ENCODE measurements at places on chromosomes 6 and 20.

- no peak for DNase-seq
Observed at GRCh38 chr6:133170602-133171001, 70.6 kb upstream of the EYA4 start.

DNA sequence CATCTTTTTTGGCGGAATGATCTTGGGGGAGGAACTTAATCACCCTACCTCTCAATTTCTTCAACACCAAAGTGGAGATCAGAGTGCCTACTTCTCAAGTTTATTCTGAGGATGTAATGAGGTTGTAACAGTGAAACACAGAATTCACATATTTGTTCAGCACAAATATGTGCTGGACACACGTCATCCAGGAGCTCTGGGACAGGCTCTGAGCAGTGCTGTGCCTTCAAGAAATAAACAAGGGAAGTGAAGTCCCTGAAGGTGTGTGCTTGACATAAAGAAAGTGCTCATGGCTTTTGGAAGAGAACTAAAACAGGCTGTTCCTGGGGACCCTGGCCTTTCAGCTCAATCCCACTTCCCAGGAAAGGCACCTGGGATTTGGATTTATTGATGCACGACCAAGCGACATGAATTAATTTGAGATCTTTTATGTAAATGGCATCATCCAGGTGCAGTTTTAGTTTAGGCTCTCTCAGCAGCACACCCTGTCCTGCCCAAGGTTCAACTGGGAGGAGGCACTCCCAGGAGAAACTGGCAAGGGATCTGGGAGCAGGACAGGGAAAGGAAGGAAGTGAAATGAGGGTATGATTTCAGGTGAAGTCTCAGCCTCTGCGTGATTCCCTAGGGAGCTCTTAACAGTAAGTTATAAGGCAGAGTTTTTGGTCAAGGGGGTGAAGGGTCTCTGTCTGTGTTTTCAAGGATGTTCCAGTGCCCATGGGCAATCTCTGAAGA, 211.0 kb downstream of the FOXA2 start:
- no peak for DNase-seq

GRCh38 chr6:130140084-130140483, 82.7 kb downstream of the SAMD3 start:
- no peak for DNase-seq

DNA sequence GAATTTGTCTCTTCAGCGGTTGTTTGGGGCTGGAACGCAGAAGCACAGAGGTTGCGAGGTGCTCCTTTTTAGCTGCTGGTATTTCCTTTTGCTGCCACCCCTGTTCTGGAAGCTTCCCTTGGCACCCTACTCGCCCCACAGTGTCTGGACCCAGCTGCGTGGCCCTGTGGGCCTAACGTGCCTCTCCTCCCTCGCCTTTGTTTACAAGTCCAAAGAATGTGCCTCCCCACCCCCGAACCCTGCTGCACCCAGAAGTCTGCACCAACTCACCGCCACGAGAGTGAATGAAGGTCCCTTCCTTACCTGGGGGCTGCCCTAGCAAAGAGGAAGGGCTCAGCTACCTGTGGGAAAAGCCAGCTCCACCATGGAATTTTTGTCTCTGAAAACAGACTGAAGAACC, 139.7 kb upstream of the RPS6KA2 start:
- no peak for DNase-seq

GRCh38 chr6:44185953-44186634, 27.5 kb downstream of the CAPN11 start:
- DNase-seq: no peak

DNA sequence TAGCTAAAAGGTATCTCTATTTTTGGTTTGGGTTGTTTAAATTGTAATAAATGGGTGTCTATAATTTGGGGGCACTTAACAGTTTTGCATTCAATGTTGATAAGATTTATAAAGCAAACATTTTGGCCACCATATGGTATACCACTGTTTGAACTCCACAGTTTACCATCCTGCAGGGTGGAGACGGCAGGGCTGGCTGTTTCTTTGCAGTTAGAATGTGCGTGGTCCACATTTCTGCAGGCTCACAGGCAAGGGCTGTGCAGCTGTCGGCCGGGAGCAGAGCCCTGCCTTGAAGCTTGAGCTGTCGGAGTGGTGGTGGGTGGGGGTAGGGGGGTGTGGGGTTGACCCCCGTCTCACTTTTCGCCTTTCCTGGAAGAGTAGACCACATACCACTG, 135.9 kb downstream of the CDH4 start:
- DNase-seq: no peak

DNA sequence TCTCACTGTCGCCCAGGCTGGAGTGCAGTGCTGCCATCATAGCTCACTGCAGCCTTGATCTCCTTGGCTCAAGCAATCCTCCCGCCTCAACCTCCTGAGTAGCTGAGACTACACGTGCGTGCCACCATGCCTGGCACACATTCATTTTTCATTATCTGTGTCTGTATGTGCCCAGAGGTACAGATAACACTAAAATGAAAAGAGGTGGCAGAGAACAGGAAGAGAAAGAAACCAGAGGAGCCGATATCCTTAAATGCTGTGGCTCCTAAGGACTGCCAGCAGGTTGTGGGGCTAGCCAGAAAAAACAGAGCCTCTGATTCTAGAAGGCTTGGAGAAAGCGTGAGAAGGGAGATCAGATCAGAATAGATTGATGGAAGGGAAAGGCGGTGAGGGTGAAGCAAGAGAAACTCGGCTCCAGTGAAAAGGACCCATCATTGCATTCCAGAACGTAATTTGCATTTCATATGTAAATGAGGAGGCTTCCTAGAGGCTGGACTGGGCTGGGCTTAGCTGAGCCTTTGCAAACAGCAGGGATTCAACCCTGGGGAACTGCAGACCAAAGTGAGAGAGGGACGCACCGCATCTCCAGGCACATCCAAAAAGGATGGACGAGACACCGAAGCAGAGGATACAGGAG, 64.2 kb downstream of the GCNT2 start:
- DNase-seq: no peak

GRCh38 chr20:2891343-2891742, 18.1 kb downstream of the PTPRA start:
- no peak for DNase-seq

DNA sequence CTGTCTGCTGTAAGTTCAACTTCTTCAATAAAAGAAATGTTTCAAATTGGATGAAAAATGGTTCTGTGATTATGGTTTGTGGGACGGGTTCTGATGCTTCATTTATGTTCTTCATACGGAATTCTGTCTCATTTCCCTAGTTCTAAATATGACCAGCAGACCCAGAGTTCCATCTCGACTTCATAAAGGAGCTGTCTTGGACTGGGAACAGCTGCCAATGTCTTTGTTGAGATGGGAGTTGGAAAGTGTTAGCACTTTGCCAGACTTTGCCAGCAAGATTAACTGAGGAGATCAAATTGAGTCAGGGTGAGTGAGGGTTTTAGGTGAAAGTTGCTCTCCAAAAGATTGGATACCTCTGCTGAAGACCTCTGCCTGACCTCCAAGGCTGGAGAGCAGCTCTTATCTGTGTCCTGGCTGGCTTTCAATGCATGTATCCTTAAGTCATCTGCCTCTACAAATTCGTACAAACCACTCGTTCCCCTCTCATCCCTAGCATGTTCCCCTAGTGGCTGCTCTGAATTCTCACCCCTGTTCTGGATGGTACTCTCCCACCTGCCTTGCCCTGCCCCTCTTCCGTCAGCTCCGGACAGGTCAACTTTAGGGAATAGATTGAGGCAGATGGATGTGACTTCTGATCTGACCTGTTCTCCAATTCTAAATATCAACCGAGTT, at the start of gene EFCAB8:
TSS of gene EFCAB8 (plus strand) at position 223 of the 672 bp plus-strand sequence. CDS start 4,870 bp downstream, outside the sequence.
- no peak for DNase-seq

DNA sequence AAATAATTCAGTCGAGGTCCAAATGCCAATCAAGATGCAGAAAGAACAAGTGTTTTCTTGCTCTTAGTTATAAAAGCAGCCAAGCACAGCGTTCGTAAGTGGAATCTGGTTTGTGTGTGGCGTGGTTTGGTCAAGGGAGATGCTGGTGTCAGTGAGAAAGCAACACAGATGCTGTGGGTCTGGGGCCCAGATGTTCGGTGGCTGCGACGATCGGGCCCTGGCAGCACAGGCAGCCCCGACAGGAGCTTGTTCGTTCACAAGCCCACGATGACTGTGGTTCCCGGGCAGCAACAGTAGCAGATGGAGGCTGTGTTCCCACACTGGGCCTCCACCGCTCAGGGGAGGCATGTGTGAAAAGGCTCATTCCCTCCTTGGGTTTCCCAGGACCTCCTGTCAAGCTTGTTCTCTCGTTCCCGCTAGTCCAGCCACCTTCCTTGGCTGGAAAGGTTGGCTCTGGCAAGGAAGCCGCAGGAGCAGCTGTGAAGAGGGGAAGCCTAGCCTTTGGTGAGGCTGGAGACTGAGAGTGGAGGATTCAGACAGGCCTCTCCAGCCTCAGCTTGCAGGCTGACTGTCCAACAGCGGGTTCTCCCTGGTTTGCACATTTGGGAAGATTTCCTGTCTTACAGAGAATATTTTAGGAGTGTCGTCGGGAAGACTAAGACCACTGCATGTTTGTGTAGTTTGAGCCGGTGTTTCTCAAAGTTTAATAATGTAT, 304.7 kb downstream of the QKI start:
- peak; percentile 7 for DNase-seq

- DNase-seq: peak; percentile 20
Observed at GRCh38 chr6:7505189-7505699, 36.2 kb upstream of the DSP start.

- no peak for DNase-seq
Observed at GRCh38 chr6:155261111-155261900, 2.5 kb upstream of the CLDN20 start.

DNA sequence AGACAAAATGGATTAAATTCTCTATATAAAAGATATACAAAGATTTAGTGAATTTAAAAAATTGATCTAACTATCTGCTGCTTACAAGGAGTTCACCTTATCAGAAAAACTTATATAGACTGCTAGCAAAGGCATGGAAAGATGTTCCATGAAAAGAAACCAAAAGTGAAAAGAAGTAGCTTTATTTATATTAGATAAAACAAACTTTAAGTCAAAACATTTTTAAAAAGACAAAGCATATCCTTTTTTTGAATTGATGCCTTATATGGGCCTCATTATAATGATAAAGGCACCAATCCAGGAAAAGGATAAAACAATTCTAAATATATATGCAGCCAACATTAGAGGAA, 334.2 kb downstream of the MEI4 start:
- DNase-seq: no peak

DNA sequence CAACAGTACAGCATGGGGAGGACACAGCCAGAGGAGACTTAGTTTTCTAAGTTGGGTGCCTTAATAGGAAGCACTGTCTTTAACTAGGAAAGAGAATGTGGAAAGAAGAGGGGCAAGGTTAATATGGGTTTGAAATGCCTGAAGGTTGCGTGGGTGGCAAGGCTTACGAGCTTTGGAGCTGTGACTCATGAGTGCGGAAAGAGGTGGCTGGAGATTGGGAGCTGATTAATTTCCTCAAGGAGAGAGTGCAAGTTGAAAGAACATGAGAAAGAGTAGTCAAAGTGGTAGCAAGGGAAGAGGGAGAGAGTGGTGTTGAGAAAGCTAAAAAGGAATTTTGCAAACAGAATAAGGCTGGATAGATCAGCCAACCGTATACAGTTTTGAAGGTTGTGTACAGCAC, 315.1 kb upstream of the PRND start:
- DNase-seq: peak; percentile 79

GRCh38 chr6:85551264-85551663, 42.4 kb downstream of the SNX14 start:
- DNase-seq: no peak

DNA sequence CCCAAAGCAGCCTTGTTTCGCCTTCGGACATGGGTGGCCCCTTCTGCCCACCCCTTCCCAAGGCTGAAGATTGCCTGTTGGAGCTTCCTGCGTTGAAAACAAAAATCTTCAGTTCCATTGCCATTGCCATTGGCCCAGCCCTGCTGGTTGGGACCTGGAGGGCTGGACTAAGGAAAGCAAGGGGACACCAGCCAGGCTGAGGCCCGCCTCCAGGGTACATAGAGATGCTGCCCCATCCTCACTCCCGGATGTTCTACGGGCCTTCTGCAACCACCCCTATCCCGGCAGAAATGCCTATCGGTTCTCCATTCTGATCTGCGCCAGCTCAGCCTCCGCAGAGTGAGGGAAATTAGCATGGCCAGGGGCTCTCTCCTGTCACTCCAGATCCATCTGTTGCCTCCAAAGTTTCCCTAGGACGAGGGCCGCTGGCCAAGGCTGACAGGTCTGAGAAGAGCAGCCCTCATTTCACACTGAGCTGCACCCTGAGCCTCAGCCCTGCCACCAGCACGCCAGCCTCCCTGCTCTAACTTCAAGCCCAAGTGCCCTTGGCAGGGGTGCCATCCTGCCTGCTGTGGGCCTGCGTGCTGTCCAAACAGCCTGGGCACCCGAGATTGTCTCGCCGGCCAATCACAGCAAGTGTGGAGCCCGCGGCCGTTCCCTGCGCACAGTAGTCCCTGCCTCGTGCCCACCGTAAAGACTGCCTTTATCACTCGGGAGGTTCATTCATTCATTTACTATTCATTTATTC, 13.4 kb upstream of the STX16 start:
- no peak for DNase-seq

GRCh38 chr6:40528051-40528450, 59.1 kb downstream of the LRFN2 start:
- DNase-seq: no peak

DNA sequence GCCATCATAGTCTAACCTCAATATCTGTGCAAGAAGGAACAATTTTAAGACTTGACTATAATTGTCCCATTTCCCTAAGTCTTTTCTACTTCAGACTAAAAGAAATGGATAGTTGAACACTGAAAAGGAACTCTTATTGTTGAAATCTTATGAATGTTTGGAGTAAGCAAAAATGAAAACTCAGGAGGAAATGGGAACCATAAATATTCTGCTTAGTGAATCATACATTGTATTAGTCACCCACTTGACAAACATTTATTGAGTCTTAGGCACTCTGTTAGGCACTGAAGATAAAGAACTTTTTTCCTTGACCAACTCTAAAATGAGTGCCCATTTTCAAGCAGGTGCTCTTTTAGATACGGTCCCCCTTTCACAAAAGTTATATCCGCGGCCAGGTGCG, 8.7 kb downstream of the CCDC170 start:
- DNase-seq: no peak

- no peak for DNase-seq
Observed at GRCh38 chr20:21105429-21106170, 558 bp downstream of the LINC00237 start.

DNA sequence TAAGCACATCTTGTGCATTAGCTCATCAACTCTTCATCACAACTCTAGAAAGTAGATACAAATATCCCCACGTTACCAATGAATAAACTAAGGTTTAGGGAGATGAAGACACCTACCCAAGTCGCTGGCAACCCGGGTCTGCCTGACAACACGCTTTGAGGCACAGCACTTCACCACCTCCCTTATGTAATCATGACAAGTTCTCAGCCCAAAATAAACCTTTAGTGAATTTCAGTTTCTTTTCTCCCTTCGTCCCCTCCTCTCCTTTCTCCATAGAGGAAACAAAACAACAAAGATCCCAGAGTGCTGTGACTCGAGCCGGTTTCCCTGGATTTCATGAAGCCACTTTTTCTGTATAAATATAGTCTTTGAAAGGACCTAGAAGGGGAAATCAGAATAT, 105.4 kb downstream of the MAFB start:
- DNase-seq: no peak

GRCh38 chr6:87971605-87972262, 75.9 kb upstream of the SPACA1 start:
- no peak for DNase-seq

- DNase-seq: no peak
Observed at GRCh38 chr6:331622-332521, 39.6 kb downstream of the DUSP22 start.

GRCh38 chr6:39228111-39228971, 934 bp downstream of the KCNK5 start:
- no peak for DNase-seq

All from HFF-Myc (cell line).